ENCODE measurements at places on chromosomes 13 and 19.

DNA sequence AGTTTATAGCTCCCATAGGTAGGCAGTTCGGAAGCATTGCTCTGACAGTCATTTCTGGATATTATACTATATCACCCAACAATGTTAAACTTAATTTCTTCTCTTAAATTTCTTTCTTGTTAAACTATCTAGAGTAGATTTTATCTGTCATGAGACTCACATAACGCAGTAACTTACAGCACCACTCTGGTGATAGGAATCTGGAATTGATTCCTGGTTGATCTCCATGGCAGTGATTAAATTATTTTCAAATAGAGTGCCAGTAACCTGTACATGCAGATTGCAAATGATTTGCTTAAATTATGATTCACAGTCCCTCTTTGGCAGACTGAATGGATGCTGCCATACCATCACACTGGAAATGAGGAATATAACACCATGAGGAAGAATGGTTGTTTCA, 722.1 kb downstream of the DACH1 start:
- no peak for DNase-seq

DNA sequence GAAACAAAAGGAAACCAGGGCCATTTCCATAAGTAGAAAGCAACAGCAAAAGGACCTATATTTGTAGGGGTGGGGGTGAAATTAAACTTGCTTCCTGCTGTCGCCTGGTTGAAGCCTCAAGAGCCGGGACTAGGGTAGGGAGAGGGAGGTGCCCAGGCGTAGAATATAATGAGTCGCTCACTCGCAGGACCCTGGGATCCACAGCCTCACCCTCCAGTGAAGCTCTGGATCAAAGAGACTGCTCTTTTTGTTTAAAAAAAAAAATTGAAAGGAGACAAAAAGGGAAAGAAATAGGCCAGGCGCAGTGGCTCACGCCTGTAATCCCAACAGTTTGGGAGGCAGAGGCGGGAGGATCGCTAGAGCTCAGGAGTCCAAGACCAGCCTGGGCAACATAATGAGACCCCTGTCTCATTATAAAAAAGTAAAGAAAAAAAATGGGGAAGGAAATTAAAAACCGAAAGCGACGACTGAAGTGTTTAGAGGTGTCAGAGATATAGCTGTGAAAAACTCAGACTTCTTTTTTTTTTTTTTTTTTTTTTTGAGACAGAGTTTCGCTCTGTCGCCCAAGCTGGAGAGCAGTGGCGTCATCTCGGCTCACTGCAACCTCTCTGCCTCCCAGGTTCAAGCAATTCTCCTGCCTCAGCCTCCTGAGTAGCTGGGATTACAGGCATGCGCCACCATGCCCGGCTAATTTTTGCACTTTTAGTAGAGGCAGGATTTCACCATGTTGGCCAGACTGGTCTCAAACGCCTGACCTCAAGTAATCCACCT, 10.9 kb upstream of the ADGRE5 start:
- no peak for DNase-seq

GRCh38 chr13:51997641-51998330, 13.5 kb downstream of the ATP7B start:
- no peak for DNase-seq

DNA sequence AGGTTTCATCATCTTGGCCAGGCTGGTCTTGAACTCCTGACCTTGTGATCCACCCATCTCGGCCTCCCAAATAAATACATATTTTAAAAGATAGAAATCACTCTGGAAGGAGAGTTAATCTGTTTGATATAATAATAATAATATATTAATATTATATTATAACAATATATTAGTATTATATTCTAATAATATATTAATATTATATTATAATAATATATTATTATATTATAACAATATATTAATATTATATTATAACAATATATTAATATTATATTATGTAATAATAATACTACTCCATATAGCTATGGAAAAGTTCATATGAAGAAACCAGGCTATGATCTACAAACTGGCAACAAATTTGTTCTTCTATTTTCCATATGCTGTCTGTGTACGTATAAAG, 16.8 kb downstream of the HPN start:
- no peak for DNase-seq

DNA sequence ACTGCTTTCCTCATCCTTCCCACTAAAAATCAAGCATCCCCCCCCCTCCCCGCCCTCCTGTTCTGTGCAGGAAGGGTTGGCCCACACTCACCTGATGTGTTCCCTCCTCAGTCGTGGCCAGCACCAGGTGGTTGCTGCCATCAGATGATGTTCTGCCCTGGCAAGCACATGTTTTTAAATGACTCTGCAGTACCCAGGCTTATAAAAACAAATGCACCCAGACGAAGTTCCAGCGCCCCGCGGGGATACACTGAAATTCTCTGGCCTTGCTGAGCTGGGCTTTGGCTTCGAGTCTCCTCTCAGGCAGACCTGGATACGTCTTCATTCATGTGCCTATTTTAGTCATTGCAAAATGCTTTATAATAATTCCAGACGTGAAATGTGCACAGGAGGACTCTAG, 316.3 kb downstream of the DLEU7 start:
- no peak for DNase-seq

DNA sequence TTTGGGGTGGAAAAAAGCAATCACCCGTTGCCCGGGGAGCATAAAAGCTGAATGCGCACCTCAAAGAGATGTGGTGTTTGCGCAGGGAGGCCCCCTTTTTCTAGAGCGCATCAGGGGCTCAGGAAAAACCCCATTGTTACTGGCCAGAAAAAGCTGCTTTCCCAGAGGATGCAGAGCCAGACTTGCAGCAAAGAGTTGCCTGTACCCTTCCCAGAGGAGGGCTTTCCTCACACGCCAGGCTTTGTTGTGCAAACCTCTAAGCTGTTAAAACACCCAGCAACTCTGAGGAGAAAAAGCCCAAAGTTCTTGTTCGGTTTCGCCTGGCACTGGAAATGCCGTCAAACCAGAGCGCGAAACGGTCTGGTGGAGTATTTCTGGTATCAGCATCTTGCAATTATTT, 29.3 kb downstream of the GSX1 start:
- no peak for DNase-seq

GRCh38 chr13:60019119-60019993, 144.4 kb downstream of the DIAPH3 start:
- DNase-seq = no peak

GRCh38 chr19:1861599-1862031, 1.8 kb downstream of the KLF16 start:
- no peak for DNase-seq

DNA sequence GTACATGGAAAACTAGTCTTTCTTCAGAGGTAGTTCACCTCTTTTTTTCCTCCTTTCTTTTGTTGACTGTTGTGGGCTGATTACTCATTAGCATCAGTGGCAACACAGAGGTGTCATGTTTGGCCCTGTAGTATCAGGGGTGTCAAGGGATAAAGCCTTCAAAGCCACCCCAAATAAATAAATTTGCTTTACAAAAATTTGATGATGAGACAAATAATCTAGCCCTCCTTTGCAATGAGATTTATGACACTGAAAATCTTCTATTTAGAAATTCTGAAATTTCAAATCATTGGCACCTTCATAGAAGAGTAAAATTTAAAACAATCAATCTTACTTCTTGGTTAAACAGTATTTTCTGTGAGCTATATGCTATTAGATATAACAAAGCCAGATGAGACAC, 1.9 kb downstream of the LACC1 start:
- no peak for DNase-seq

- DNase-seq = no peak
Observed at GRCh38 chr13:53042877-53043276, 14.3 kb downstream of the OLFM4 start.

DNA sequence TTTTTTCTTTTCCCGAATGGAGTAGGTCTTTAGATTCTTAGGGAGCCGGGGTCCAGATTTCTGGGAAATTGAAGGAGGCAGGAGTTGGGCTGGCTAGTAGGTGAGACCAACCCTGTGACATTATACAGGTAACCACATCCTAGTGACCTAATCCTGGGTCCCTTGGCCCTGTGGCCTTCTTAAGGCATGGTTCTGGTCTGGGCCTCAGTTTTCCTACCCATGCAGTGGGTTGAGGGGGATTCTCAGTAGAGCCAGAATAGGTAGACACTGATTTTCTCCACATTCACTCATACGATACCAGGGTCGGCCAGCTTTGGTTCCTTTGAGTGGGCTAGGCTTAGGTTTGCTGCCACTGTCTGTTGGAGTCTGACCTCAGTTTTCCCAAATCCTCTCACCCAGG, 7.2 kb downstream of the PPFIA3 start:
- DNase-seq = no peak

- no peak for DNase-seq
Observed at GRCh38 chr13:91358387-91358782, 10.9 kb downstream of the MIR17HG start.

- no peak for DNase-seq
Observed at GRCh38 chr13:111165241-111166010, 50.3 kb downstream of the ARHGEF7 start.

DNA sequence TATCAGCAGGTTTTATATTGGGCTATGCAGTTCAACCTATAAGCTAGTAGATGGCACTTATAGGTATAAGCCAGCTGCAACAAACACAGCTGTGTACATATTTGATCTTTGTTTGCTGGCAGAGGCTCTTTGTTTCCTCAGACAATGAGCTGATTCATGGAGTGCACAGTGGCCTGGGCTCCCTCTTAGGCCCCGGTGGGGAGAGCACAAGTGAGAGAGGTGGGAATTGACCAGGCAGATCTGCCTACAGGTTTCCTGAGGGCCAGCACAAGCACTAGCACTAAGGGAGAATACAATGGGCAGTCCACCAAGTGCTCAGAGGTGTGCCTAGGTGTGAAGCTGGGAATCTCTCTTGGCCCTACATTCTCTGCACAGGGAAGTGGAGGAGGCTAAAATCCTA, 1390.7 kb downstream of the SLITRK5 start:
- no peak for DNase-seq

DNA sequence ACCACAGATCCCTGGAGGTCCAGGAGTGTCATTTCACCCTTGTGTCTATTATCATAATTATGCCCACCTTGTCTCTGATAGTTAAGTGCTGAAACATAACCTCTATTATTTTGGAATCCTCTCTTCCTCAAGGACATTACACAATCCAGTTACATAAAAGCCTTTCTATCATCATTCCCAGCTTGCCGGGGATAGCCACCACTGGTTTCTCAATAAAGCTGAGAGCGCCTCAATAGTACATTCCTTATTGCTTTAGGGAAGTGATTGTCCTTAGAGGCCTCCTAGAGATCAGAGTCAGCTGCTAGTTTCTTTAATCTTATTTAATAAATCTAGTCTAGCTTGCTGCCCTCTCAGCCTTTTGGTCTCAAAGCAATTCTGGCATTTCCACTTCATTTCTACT, 490.0 kb upstream of the ATXN8OS start:
- DNase-seq = no peak

- DNase-seq = no peak
Observed at GRCh38 chr13:47215736-47216135, 318.9 kb upstream of the HTR2A start.

GRCh38 chr13:31878955-31879354, 139.6 kb downstream of the RXFP2 start:
- no peak for DNase-seq

DNA sequence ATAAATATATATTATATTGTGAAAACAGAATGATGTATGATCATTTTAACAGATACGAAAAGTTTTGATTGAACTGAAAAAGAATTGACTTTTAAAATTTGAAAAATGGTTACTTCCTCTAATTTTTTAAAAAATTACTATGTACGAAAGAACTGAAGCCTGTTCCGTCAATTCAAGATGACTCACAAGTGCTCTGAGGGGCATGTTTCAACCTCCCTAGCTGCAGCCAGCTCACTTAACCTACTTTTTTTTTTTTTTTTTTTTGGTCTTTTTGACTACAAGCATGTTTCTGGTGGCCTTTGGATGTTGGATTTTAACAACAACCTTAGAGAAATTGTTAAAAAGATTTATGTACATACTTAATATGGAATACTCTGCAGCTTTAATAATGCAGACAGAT, 1139.3 kb downstream of the DIAPH3 start:
- no peak for DNase-seq

- DNase-seq = no peak
Observed at GRCh38 chr19:42419309-42419708, 7.9 kb downstream of the LIPE start.

GRCh38 chr13:35992964-35993363, 138.2 kb downstream of the DCLK1 start:
- DNase-seq = no peak

GRCh38 chr19:8373867-8374813, 10.2 kb downstream of the ANGPTL4 start:
- peak; percentile 73 for DNase-seq

- no peak for DNase-seq
Observed at GRCh38 chr19:1675633-1676350, 23.4 kb upstream of the TCF3 start.

- DNase-seq = no peak
Observed at GRCh38 chr19:42150911-42151361, 18.7 kb upstream of the POU2F2 start.

- no peak for DNase-seq
Observed at GRCh38 chr13:113874579-113875428, 10.9 kb upstream of the GAS6 start.

DNA sequence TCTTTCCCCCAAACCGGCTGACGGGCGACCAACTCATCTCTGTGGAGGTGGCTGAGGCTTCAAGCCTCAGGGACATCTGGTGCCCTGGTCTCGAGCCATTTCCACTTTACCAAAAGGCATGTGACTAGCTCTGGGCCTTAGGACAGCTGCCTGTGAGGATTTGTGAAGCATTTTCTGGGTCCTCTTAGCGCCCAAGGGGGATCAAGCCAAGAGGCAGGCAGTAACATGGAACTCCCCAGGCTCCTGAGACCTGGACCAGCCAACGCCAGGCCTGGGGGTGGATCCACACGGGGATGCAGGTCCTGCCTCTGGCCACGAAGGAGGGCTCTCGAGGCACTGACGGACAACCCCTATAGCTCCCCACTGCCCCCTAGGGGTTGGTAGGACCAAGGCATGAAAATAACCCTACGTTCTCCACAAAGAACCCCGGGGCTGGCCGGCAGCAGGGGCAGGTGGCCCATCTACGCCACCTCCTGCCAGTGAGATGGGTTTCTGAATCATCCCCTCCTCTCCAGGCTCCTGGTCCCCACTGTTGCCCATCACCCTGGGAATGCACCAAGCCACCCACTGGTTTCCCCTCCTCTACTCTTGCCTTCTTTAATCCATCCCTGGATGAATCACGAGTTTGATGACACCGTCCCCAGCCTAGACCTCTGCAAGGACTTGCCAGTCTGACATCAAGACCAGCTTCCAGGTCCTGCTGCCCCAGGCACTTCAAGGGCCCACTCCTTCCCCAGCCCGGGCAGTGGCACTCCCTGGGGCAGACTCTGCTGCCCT, 7.0 kb upstream of the MYDGF start:
- no peak for DNase-seq

DNA sequence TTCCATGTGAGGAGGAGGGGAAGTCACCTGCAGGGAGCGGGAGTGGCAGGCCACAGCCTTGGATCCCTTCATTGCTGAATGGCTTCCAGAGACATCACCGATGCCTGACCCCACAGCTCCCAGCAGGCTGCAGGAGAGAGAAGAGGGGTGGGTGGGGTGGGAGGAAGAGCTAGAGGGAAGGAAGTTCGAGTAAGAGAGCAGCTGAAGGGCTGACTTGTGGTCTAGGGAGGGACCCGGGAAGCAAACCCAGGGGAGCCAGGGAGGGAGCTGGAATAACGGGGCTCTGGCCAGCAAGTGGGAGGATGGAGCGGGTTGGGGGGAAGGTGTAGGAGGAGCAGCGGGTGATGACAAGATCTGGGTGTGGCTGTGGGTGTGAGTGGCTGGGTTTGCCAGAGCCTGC, 229.8 kb upstream of the MAB21L1 start:
- no peak for DNase-seq

All from tibial nerve (tissue), 4 donors.